ENCODE measurements at places on chromosomes 13 and 19. TPM values are rescaled to one million over a fixed set of nuclear protein-coding genes. Genes with fewer than 3 reads are reported as not detected.

DCT gene
- total RNA-seq = not detected

ZNF625 gene
- total RNA-seq = 2.8 TPM

TLE6 gene
- 1.3 TPM for total RNA-seq

PPM1N gene
- 3.0 TPM for total RNA-seq

ANGPTL4 gene
- 0.19 TPM for total RNA-seq

LRRC4B gene
- total RNA-seq = not detected

PSG5 gene
- total RNA-seq = not detected

ZBTB7A gene
- total RNA-seq = 42.4 TPM

PRR22 gene
- total RNA-seq = 9.9 TPM

FUZ gene
- 33.4 TPM for total RNA-seq

PLPPR3 gene
- not detected for total RNA-seq

ABCC4 gene
- total RNA-seq = 12.2 TPM

SIGLEC9 gene
- 0.29 TPM for total RNA-seq

FXYD1 gene
- not detected for total RNA-seq

SYNE4 gene
- 1.2 TPM for total RNA-seq

CLDN10 gene
- total RNA-seq = not detected

RNF225 gene
- 0.99 TPM for total RNA-seq

ZNF837 gene
- total RNA-seq = 1.7 TPM

CYSLTR2 gene
- total RNA-seq = 1.2 TPM

CAPS gene
- 1.7 TPM for total RNA-seq

MAST3 gene
- total RNA-seq = 16.2 TPM

VSTM1 gene
- total RNA-seq = not detected

GZMM gene
- 45.0 TPM for total RNA-seq

FUT6 gene
- total RNA-seq = not detected

ZNF845 gene
- total RNA-seq = 4.8 TPM

TMEM150B gene
- total RNA-seq = not detected

RFXAP gene
- 10.5 TPM for total RNA-seq

CYP4F2 gene
- not detected for total RNA-seq

PRODH2 gene
- total RNA-seq = not detected

RASGRP4 gene
- 1.0 TPM for total RNA-seq

FAM83E gene
- total RNA-seq = 4.6 TPM

FFAR2 gene
- total RNA-seq = not detected

JSRP1 gene
- total RNA-seq = 1.3 TPM

FFAR1 gene
- total RNA-seq = not detected

SYCN gene
- not detected for total RNA-seq

NLRP12 gene
- total RNA-seq = not detected

ZNF700 gene
- total RNA-seq = 10.7 TPM

ZNF433 gene
- 0.74 TPM for total RNA-seq

BAX gene
- 272 TPM for total RNA-seq

ZNF66 gene
- 6.9 TPM for total RNA-seq

RAB20 gene
- total RNA-seq = 2.3 TPM

DNMT1 gene
- 345 TPM for total RNA-seq

ZNF844 gene
- 3.3 TPM for total RNA-seq

CEBPA gene
- 0.80 TPM for total RNA-seq

CYP4F3 gene
- total RNA-seq = not detected

IQCN gene
- 0.59 TPM for total RNA-seq

EFNA2 gene
- not detected for total RNA-seq

ZNF285 gene
- 0.69 TPM for total RNA-seq

RRAS gene
- total RNA-seq = 5.4 TPM

Data from activated CD8-positive, alpha-beta memory T cell treated with anti-CD3 and anti-CD28 coated beads for 36 hours (primary cell).